Testis (tissue), 5 donors: ENCODE measurements at places on chromosomes 12 and 14.
A peak's percentile ranks its signal among the peaks of the same experiment; 100 is the strongest.

DNA sequence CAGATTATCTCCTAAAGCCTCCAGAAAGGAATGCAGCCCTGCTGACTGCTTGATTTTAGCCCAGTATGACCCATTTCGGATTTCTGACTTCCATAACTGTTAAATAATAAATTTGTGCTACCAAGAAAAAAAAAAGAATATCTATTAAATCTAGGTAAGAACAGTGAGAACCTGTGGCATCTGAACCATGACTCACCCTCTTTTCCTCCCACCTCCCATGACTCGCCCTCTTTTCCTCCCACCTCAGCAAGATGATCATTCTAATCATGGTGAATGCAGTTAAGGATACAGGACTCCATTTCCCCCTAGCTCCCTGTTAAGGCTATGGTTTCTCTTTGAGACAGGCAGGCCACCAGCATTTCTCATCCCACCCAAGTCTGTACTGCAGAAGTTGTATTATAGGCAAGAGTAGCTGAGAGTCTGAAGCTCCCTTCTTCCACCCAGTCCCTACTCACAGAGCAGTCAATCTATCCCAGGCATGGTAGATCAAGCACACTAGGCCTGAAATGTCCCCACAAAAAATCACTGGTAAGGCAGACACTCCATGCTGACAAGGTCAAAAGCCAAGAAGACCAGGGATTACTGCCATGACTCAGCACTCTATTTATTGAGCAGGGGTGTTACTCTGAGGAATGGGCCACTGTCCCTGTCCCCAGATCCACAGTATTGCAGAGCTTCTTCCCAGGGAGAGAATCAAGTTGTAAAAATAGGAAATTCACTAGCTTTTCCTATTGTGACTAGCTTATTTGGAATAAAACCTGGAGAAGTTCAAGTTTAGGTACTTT is 188.9 kb downstream of the ADAMTS20 start:
- DNase-seq = no peak

DNA sequence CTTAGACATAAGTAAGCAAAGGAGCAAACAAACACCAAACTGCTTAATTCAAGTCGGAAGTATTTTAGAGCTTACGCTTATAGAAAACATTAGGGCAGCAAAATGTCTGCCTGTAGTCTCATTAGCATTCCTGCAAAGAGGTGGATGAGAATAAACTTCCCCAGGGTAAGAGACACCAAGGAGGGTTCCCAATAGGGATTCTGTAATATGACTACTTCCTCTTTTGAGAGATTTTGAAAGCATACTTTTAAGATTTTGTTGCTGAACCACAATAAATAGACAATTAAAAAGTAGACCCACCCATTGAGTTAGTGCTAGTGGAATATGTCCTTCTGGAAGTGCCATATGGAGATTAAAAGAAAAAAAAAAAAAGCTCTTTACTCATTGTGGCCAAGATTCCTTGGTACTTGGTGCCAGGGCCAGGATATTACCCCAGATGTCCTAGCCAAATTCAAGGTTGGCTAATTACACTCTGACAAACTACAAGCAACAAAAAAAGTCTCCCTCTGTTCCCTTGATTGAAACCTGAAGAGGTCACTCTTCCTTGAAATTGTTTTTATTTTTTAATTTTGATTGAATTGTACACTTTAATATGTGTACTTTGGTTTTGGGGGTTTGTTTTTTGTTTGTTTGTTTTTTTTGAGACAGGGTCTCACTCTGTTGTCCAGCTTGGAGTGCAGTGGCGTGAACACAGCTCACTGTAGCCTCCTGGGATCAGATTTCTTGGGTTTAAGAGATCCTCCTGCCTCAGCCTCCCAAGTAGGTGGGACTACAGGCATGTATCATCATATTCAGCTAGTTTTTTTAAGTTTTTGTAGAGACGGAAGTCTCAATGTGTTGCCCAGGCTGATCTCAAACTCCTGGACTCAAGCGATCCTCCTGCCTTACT is 8.7 kb downstream of the CLIP1 start:
- no peak for DNase-seq

GRCh38 chr12:3154006-3154405 is 76.8 kb downstream of the TSPAN9 start:
- no peak for DNase-seq

DNA sequence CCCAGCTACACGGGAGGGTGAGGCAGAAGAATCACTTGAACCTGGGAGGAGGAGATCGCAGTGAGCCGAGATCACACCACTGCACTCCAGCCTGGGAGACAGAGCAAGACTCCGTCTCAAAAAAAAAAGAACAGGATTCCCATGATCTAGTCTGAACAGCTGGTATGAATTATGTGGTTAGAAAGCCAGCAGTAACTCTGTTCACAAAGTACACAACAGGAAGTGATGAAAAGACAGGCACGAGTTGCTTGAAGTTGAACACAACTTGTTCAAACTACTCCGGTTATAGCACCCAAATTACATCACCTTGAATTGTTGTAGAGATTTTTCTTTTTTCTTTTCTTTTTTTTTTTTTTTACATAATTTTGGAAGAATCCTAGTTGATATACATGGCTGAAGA is 238.8 kb upstream of the RGS6 start:
- no peak for DNase-seq

DNA sequence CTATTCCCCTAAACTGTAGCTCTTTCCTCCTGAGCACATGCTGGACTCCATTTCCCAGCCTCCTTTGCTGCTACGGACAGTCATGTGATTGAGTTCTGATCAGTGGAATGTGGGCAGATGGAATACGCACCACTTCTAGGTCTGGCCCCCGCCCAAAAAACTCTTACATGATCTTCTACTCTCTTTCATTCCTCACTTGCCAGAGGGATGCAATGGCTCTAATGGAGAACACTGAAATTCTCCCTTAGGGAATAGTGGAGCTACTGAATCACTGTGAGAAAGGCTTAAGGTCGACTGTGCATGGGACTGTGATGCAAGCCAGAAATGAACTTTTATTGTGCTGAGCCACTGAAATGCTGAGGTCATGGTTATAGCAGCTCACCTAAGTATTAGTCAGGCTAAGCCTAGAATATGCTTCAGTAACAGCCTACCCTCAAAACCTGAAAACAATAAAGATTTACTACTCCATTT is 13.0 kb upstream of the TMED2 start:
- DNase-seq = peak; percentile 32

DNA sequence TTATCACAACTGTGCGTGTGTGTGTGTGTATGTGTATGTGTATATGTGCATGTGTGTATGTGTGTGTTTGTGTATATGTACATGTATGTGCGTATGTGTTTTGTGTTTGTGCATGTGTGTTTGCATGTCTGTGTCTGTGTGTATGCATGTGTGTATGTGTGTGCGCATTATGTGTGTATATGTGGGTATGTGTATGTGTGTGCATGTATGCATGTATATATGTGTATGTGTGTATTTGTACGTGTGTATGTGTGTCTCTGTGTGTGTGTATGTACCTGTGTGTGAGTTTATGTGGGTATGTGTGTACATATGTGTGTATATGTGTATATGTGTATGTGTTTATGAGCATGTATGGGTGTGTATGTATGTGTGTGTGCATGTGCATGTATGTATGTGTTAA is 37.6 kb upstream of the PIWIL1 start:
- DNase-seq = no peak

GRCh38 chr14:91417983-91418386 is 365 bp upstream of the CCDC88C start:
- peak; percentile 41 for DNase-seq

DNA sequence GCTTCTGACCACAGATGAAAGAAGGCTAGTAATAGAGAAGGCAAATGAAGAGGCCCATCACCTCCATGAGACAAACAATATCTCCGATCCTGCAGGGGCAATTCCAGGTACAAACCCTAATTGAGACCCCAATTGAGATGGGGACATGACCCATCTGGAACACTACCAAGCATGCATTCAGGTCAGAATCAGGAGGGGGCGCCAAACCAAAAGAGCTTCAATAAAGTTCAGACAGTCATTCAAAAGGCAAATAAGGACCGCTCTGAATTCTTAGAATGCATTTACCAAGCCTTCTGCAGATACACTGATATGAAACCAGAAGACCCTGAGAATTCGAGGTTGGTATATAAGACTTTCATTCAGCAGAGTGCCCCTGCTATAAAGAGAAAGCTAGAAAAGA is 10.2 kb upstream of the EDDM3B start:
- peak; percentile 32 for DNase-seq

DNA sequence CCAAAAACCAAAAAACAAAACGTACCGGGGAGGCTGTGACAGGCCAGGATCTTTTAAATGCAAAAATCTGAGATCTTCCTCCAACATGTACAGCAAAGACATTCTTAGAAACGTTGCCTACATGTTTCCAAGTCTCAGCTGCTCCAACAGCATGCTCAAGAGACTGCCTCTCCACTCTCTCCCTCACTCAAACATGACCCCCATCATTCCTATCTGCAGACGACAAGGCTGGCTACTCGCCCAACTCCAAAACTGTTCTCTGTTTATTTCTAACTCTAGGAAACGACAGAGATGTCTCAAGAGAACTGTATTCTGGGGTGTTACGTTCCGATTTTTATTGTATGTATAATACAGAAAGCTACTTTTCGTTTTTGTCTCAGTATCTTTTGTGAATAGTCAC is 57.5 kb upstream of the TMCC3 start:
- peak; percentile 37 for DNase-seq
